ENCODE measurements at places on chromosomes 5 and 9.
A peak's percentile ranks its signal among the peaks of the same experiment; 100 is the strongest.

DNA sequence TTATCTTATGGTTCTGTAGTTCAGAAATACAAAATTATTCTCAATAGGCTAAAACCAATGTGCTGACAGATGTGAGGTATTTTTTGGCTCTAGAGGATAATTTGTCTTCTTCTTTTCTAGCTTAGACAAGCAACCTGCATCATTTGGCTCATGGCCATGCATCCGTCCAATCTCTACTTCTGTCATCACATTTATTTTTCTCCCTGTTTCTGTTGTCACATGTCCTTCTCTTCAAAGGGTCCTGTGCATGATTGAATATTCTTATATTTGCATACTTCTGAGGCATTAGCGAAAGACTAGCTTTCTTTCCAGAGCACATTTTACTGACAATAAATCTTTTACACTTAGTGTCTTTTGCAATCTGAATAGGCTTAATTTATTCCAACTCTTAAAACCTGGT lies 564.7 kb downstream of the CDH10 start:
- DNase-seq: no peak

DNA sequence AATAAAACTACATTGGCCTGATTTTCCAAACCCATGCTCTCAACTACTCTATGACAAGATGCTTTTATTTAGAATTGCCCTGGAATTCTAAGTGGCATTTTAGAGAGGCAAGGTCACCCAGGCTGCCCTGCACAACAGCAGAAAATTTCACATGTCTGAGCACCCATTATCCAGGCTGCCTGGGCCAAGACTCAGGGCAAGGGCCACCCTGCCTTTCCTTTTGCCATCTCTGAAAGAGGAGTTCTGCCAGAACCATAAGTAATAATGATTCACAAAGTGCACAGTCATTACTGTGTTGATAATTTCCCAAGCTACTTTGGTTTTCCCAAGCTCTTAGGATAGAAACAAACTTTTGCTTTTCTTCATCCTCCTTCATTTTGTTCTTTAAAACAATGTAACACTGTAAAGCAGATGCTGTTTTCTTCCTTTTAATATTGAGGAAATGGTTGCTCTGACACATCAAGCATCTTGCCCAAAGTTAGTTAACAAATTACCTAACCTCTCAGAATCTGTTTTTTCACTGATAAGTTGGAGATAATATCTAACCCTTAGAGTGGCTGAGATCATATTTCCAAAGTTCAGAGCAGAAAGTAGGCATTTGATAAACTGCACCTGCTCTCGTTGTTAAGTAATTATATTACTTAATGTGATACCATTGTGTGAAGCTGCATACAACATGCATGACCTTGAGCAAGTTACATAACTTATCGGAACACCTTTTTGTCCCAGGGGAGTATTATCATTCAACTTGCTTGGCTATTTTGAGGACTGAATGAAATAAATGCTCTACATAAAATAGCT lies 325.6 kb downstream of the PRELID2 start:
- DNase-seq: no peak

DNA sequence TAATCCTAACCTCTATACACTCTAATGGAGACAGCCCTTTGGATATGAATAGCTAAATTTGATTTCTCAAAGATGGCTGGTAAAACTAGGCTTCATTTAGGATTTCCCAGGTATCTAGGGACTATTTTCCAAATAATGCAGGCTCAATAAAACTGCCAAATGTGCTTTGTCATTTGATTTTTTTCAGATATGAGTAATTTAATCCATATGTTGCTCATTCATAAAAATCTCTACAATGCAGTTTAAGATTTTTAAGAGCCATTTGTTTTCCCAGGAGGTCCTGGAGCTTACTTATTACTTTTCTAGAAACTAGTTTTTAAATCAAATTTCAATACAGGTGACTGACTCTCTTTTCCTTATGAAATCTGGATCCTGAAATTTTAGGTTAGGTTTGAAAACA lies 349.3 kb upstream of the SLC24A2 start:
- DNase-seq: no peak

DNA sequence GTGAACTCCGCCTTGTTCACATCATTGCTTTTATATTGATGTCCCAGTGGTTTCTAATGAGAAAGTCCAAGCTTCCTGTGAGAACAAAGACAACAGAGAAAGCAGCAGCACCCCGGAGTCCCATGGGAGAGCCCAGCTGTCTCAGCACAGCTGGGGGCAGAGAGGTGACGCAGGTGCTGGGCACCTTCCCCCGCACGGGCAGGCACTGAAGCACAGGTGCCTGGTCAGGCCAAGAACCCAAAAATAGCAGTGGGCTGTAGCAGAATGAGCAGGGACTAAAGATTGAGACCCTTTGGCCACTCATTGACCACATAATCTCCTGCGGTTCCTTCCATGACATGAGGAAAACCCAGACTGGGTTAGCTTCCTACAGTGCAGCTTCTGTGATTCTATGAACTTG lies 18.8 kb downstream of the SRD5A1 start:
- no peak for DNase-seq

DNA sequence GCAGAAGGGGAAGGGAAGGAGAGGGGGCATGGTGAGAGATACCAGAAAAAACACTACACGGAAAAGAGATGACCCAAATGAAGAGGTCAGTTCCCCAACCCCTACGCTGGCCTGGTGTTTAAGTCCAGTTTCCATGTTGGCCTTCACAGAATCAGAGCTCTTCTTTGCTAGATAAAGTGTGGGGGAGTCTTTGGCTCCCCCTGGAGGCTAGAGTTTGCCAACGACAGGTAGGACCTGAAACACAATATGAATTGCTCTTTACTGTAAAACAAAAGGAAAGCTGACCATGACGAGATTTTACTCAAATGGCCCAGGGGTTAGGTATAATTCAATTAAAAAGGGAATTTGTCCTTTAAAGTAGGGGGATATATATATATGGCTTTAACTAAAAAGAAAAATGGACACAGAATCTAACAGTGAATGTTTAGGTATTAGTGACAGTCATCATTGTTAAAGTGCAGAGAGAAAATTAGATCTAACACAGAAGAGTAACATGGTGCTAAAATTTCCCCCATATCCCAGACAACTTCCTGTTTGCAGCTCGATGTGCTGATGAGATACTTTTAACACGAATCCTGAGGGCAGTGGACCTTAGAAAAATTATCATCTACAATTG lies 92.0 kb downstream of the SV2C start:
- peak; percentile 42 for DNase-seq

DNA sequence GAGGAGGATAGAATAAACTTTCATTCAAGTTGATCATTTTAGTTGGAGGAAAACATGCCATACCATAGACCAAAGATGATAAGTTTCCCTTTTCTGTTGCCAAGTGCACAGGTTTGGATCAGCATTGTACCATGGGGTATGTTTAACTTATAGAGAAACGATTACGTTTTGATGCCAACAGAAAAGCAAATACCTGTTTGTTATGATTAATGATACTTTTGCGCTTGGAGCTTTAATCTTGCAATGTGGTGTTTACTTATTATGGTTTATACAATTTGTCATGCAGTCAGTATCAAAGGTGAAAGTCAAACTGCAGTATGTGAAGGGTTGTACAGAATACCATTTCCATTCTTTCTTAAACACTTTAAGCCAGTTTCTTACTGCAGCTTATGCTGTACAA lies 13.2 kb upstream of the ARHGEF28 start:
- no peak for DNase-seq

DNA sequence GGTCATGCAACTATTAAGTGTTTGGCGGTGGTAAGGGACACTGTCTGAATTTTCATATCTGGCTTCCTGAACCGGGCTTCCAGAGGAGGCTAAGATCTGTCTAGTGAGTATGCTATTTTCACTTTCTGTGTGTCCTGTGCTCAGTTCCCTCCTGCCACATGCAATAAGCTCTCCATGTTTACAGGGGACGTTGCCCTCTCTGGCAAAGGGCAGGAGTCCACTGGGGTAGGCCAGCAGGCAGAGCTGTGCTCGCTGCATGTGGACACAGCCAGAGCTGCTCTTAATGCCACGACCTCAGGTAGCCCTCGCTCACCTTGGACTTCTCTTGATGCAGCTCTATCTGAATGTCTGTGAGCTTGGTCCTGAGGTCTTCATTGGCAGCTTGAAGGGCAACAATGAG lies 111.2 kb downstream of the JAKMIP2 start:
- no peak for DNase-seq

DNA sequence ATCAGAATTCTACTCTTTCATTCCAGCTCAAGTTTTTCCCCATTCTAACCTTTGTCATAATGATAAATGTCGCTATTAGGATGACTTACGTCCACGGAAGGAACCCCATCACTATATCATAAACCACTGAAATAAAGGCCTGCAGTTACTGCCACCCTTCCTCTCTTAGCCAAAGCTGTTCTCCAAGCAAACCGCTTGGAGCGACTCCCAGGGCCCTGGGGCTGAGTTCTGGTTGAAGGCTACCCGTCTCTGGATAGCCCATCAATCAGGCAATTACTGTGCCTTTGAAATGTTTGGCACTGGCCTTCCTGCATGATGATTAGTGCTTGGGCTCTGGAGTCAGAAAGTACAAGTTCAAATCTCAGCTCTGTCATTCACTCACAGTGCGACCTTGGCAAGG lies 386.0 kb downstream of the SPOCK1 start:
- DNase-seq: no peak

DNA sequence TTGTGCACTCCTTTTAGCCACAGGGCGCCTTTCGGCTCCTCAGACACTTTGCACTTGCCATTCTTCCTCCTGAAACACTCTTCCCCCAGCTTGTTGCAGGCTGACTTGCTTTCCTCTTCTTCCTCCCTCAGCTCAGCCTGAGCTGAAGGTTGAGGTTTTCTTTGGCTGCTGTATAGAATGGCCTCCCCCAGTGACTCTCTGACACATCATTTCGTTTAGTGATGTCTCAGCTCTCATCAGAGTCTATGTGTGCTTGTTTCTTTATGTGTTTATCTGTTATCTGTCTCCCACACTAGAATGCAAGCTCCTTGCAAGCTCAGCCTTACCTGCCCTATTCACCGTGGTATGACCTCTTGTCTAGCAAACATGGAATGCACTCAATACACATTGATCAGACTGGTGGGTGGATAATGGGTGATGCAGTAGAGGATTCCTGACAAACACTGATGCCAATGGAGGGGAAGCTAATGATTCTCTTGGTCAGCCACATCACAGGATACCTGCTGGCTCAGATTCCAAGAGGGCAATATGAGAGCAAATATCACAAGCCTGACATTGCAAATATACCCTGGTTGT lies 112.9 kb upstream of the STC2 start:
- no peak for DNase-seq

DNA sequence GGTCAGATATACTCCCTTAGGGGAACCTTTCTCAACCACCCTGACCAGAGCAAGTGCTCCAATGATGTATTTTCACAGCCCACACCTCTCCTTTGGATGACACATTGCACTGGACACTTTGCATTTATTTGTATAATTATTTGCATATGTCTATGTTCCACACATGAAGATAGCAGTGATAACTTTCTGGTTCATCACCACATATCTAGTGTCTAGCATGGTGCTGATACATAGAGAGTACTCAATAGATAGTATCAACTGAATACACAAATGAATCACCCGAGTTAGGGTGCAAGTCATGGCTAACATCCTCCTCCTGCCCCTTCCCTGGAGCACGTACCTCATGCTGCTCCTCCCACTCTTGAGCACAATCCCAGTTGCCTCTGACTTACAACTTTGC lies 617.6 kb downstream of the EBF1 start:
- DNase-seq: no peak

- no peak for DNase-seq
Measured at GRCh38 chr5:147743678-147744374, 38.7 kb downstream of the JAKMIP2 start.

DNA sequence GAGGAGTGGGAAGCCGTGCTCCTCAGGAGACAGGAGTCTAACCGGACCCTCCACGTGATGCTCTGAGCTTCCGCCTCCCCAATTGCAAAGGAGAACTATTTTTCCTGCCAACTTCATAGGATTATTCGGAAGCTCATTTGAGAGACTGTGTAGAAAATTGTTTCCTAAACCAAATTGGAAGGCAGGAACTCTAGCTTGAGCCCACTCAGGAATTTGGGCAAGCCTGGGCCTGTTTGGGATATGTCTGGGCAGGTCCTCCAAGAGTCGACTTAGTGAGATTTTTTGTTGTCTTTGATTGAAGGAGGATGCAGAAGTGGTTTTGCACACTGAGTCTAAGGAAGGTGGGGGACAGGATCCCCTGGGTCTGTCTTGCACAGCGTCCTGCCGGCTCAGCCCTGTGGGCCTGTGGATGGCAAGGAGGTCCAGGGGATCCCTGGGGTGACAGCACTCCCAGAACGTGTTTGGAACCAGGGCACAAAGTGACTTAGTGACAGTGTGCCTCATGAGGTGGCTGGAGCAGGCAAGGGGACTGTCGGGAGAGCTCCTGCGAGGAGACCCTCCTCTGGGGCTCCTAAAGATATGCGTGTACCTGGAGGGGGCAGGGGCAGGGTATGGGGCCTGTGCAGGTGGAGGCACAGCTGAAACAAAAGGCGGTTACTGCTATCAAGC lies 283.3 kb downstream of the NSG2 start:
- DNase-seq: no peak

DNA sequence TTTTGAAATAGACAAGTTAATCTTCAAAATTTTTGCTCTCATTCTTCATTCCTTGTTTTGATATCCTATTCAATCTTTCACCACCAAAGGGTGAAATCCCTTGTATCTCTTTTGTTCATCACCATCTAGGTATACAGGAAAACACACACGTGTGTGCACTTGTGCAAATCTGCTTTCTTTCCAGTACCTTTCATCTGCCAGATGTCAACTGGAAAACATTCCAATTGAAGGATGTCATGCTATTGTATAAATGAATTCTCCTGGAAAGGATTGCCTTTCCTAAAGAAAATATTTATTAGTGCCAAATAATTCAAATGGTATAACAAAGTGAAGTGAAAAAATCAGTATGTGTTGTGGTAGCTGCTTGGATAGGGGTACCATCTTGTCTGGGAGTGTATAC lies 123.7 kb downstream of the RANBP17 start:
- DNase-seq: no peak

- no peak for DNase-seq
Measured at GRCh38 chr5:72510610-72511181, 3.5 kb upstream of the ZNF366 start.

DNA sequence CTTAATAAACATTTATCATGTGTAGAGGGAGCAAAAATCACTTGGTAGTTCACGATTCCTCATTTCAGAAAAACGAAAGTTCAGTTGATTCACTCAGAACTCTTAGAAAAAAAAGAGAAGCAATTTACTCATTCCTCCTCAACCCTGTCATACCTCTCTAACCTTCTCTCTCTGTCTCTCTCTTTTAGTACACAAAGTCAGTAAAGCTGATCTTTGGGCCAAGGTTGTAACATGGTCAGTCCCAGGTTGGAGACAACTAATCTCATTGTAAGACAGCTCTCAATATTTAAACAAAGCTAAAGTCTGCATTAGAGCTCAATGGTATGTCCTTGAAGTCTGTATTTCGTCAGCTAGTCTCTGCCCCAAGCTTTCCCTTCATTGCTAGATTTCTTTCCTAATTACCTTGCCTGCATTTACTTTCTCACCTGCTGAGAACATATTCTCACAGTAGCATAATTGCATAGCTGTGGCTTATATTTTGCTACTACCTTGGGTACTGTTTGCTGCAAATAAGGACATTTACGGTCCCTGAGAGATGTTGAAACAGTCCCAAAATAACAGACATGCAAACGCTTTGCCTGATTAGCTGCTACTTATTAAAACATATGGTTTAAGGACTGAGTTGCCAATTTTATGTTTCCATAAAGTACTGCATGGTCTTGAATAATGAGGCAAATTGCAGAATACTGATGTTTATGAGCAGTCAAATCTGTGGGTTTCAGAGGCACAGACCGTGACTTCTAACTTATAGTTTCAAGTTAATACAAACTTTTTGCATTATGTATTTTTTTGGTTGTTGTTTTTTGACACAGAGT lies 138.3 kb downstream of the GPBP1 start:
- no peak for DNase-seq

GRCh38 chr5:180787711-180788431 lies 14.7 kb downstream of the MGAT1 start:
- no peak for DNase-seq
